Right hindlimb (tissue), 1 donor: ENCODE measurements at places on chromosomes 7 and 10.

DNA sequence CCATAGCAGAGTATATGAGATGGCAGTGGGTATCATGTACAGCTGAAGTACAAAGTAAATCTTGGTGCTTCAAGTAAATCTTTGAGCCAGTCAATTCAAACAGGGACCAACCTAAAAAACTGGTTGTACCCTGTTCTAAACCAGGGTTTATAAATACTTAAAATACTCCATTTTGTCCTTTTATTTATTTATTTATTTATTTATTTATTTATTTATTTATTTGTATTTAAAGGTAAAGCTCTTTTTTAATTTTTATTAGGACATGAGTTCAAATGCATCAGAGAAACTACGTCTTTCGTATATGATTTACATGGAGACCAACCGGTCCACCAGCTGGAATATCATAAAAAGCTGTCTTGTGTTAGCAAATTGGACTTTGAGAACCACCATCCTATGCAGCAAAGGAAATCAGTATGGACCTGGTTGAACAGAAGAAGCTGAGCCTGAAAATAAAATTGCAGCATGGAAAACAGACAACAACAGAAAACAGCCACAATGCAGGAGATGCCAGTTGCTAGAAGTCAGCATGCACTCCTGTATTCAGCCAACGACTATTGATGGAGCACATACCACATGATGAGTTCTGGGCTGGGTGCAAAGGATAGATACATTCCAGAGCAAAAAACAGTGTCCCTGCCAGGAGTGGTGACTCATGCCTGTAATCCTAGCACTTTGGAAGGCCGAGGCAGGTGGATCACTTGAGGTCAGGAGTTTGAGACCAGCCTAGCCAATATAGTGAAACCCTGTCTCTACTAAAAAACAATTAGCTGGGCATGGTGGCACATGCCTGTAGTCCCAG is 60.0 kb downstream of the PLXNA4 start:
- DNase-seq: no peak

GRCh38 chr7:88268858-88269257 is 37.8 kb downstream of the STEAP4 start:
- DNase-seq: no peak

DNA sequence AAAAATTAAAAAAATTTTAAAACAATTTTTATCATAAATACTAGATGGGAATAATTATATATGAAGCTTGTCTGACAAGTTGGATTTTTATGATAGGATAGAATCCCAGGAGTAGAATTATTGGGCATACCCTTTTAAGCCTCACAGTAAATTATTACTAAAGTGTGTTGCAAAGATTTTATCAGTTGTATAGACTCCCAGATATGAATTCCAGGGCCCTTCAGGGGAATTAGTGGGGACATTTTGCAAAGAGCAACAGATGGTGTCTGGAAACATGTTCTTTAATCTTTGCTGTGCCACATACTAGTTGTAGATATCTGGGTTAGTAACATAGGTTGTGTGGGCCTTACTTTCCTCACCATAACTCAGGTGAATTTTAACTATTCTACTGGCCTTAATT is 28.7 kb downstream of the ZEB1 start:
- no peak for DNase-seq

DNA sequence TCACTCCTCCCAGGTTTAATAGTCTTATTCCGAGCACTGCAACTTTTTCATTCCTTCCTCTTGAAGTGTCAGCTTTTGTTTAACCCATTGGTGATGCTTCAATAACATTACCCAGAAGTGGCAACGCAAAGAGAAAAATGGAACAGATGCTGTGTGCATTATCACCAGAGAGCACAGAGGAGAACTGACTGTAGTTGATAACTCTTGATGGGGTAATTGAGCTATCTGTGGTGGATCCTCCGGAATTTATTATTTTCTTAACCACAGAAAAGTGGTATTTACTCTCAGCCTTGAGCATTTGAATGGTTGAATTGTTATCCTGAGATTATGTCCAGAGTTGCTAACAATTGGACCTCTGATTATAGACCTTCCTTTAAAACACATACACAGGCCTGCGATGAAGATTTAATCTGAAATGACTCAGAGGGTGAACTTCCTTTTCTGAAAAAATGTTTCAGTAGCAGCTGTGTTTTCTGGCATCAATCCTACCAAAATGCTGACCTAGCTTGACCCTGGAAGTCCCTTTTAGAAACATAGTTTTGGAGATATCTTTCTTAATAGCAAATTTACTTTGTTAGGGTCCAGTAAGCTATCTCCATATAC is 1584.4 kb upstream of the LRRTM3 start:
- no peak for DNase-seq

- no peak for DNase-seq
Measured at GRCh38 chr7:147516391-147516790, 1074.2 kb upstream of the C7orf33 start.

DNA sequence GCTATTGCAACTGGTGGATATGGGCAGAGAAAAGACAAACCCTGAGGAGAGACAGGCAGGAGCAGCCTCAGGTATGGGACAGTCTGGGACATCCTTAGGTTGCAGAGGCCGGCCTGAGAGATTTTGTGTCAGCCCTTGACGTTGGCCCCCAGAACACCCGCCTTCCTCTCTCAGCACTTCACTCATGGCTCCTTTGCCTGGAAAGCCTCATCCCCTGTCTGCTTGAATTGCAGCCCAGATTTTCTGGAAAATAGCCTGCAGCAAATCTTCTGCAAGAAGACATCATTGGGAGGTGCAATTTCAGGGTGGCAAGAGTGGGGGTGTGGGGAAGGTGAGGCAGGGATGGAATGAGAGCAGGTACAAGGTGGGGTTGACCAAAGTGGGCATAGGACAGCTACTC is 2.2 kb upstream of the FRMD4A start:
- DNase-seq: peak; percentile 49

DNA sequence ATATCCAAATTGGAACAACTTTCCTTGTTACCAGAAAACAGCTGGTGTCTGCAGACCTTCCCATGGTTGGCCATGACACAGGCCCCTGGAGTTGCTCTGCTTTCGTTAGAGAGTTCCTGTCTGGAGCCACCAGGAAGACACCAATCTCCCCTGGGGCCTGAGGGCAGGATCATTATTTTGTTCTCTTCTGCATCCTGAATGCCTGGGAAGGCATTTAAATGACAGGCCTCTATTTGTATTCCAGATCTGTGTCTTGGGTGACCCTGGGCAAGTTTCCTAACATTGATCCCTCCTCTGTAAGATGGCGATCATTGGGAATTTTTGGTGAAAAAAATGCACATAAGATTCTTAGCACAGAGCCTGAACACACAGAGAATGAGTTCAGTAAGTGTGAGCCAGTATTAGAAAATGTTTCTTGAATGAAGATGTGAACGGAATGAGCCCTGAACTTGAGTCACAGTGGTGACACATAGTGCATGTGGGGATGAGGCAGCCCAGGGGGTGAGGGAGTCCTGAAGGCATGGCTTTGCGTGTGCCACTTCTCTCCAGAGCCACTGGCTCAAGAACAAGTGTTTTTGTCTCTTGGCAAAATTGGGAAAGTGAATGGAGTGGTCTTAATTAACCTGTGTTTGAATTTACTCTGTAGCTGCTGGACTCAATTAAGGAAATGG is 28.4 kb downstream of the BMPER start:
- no peak for DNase-seq

DNA sequence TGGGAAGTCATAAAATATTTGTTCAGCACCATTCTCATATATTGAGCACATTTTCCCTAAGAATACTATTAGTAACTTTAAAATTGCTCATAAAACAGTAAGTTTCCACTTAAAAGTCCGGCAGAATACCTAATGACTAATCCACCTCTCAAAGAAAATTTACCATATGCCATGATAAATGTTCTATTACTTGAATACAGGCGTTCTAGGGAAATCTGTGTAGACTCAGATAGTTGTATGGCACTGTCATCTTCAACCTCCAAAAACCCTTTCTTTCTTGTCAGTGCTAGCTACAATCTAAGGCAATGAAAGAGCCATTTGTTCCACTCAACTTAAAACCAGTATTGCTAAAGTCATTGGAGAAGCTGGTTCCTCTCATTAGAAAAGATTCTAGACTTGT is 7.3 kb downstream of the GPR37 start:
- no peak for DNase-seq

DNA sequence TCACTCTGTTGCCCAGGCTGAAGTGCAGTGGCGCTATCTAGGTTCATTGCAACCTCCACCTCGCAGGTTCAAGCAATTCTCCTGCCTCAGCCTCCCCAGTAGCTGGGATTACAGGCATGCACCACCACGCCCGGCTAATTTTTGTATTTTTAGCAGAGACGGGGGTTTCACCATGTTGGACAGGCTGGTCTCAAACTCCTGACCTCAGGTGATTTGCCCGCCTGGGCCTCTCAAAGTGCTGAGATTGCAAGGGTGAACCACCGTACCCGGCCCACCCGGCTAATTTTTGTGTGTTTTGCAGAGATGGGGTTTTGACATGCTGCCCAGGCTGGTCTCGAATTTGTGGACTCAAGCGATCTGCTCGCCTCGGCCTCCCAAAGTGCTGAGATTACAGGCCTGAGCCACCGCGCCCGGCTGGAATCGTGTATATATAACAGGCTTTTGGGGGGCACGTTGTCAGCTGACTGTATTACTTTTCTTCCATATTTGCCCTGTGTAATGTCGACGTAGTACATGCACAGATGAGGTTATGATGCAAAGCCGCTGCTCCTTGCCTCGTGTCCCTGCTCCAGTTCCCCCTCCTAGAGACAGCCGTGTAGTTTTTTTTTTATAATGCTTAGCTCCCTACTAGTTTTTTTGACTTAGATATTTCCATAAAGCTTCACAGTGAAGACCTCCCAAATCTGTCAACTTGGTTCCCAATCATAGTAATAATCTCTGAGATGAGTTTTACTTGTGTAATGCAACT is 883 bp upstream of the TRA2A start:
- no peak for DNase-seq

GRCh38 chr10:129841071-129841470 is 123.0 kb downstream of the EBF3 start:
- DNase-seq: no peak

- no peak for DNase-seq
Measured at GRCh38 chr7:17408245-17408903, 109.9 kb downstream of the AHR start.

DNA sequence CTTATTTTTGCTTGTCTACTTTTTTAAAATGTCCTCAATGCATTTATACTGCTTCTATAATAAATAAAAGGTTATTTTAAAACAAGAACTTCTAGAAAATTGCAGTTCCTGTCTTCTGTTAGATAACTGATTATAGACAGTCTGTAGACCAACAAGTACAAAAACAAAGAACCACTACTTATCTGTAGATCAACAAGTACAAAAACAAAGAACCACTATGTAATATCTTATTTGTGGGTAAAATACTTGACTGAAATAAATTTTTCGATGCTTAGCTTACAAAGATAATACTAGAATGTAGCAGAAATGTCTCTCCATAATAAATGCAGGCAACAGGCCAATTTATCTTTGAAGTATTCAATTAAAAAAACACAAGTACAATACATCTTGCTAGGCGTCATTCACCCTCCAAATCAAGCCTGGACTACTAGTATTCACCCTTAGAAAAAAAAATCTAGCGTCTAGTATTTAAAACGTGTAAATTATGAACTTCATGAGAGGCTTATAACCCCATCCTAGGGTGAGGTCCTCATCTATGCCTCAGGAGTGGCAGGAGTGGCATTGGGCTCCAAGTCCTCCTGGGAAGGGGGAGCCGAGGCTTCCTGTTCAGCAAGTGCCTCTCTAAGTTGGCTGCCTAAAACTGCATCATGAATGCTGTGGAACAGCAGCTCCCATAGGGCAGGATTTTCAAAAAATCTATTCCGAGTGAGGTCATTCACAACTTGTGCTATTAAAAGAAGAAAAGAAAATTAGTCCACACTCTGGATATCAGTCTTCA is 26.6 kb downstream of the PSMC2 start:
- no peak for DNase-seq

DNA sequence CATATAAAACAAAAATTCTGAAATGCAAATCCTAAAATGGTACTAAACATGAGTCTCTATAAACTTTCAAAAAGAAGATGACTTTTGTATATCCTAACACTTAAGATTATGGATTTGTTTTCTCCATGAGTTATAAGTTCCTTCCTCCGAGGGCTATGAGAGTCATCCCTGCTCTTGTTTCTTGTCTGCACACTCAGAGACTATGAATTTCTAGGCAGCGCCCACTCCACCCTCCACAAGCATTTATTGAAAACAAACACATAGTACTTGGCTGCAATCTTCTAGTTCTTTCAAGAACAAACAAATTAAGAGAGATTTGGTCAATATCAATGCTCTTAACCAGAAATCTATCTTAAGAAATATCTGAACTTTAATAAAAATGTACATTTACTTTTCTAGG is 211.7 kb downstream of the DKK1 start:
- DNase-seq: no peak

- no peak for DNase-seq
Measured at GRCh38 chr7:97457054-97457453, 274.8 kb upstream of the TAC1 start.

DNA sequence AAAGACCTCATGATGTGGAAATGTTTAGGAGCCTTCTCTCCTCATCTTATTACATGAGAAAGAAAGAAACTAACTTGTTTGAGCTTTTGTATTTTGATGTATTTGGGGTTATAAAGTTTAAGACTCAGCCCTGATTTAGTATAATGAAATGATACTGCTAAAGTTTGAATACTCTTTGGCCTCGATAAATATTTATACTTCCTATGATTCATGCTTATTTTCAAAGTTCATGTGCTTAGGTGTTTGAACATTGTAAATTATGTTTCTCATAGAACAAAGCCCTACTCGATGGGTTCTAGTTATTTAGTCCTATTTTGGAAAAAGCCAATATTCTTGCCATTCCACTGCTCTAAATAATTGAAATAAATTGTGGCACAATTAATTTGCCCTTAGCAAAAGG is 303.2 kb downstream of the ZWINT start:
- no peak for DNase-seq

DNA sequence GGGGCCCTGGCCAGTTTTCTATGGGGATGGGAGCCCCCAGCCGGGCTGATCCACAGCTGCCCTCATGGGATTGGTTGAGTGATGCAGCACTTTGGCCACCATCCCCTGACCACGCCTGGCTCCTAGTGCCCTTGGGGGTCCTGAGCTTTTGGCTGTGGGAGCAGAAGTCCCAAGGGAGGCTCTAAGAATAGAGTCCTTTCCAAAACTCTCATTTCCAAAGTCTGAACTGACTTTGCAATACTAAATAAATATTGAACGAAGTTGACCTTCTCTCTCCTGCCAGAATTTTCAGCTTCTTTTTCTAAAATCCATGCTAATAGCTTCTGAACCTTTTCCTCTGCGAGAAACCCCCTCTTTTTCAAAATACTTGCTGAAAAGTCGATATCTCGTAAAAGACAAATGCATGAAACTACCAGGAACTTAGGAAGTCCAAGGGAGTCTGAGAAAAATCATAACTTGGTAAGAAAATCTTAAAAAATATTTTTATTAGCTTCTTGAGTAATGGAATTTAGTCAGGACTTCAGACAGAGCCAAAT is 62.7 kb upstream of the IGFBP3 start:
- no peak for DNase-seq

DNA sequence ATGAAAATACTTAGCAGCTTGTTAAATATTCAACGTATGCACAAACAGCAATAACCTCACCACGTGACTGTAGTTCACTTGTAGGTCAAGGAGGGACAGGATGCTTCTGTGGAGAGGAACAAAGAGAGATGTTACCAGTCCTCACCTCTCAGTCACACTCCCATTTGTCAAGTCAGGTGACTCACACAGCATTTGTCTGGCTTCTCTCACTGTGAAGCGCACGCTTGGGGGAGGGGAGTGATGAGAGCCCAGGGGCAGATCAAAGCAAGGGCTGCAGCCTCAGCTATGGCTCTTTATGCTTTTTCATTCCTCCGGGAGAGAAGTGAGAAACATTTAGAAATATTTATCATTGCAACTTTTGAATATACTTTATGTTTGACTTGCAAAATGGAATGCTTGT is 2.9 kb upstream of the RBM20 start:
- DNase-seq: no peak
